ENCODE measurements at places on chromosomes 11 and 22.

DNA sequence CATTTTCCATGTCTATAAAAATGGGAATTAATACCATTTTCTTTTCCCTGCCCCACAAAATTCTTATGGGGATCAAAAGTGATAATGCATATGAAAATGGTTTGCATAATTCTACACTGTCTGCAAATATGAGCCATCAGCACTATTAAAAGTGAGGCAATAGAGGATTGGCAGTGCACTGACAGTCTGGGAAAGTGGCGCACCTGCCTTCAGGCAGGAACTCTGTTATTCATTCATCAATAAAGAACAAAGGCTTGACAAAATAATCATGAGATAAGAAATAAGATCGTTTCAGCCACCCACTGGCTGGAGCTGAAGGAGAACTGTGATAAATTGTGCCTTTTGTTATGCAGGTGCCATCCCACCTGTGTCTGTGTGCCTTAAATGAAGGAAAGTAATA, 49.5 kb downstream of the ARFGAP2 start:
- no peak for DNase-seq

DNA sequence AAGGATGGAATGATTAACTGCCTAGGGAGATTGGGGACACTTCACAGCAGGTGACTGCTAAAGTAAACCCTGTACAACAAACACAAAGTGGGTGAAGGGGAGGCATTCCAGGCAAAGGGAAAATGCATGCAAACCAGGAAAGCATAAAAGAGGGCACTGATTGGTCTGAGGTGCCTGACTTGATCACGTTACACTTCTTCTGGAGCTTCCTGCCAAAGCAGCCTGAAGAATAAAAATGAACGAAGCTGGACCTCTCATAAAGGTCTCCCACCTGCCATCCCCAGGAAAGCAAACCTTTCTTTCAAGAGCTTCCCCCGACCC, 46.7 kb upstream of the SCUBE2 start:
- DNase-seq, result no peak

DNA sequence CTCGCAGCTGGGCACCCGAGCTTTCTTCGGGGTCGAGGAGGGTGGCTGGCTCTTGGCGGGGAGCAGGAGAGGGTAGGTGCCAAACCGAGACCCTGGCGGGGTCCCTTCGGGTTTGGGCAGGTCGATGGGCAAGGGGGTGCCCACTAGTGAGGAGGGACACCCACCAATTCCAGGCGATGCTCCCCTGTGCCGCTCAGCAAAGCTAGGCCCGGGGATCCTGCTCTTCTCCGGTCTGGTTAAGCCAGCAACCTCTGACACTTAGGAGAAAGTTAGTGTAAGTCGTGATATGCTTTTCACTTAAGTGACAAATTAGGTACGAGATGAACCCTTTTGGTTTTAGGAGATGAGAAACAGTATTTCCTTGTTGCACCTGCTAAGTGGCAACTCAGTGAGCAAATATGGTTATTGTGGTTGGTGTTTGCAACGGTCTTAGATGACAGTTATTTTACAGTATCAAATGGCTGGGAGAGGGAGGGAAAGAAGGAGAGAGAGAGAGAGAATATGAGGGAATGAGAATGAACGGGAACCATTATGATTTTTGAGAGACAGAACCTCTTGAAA, 565 bp downstream of the NUCB2 start:
- DNase-seq, result no peak

DNA sequence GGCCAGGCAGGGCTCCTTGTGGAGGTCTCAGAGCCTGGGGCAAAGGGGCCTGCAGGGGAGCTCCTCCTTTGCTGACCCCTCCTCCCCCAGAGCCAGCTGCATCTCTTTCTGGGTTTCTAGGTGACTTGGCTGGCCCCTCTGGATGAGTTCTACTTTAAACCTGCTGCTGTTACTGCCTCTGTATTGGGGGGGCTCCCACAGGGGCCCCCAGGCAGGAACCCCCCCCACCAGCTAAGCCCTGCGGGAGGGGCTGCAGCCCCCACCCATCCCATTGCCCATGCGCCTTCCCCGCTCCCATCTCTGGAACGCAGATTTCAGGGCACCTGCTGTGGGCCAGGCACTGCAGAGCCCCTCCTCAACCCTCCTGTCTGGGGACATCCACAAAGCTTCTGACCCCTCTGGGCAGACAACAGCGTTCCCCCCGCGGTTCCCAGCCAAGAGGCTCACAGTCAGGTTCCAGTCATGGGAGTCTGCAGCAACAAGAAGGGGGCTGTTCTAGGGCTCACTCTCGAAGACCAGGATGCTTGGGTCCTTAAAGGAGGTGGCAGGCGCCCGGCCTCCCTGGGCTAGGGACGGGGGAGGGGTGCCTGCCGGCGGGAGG, 815 bp upstream of the PLCB3 start:
- no peak for DNase-seq

DNA sequence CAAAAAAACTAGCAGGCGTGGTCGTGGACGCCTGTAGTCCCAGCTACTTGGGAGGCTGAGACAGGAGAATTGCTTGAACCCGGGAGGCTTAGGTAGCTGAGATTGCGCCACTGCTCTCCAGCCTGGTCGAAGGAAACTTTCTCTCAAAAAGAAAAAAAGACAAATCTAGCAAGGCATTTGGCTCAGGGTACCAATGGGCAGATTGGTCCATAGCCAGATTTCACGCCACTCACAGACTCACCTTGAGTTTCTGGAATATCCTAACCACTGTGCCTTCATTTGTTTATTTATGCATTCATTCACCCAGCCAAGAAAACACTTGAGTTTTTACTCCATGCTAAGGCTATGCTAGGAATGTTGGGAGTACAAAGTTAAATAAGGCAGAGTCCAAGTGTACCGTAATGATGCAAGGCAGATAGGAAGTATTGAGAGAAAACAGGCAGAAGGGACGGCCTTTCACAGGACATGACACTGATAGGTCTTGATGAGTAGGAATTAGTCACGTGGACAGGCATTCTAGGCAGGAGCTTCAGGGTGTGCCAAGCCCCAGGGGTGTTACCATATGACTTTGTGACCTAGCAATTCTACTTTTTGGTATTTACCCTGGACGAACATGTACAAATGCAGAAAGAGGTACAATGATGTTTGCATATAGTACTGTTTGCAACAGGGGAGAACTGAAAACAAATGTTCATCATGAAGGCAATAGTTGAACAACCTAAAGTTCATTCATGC, 3.0 kb upstream of the PACSIN3 start:
- DNase-seq, result no peak

DNA sequence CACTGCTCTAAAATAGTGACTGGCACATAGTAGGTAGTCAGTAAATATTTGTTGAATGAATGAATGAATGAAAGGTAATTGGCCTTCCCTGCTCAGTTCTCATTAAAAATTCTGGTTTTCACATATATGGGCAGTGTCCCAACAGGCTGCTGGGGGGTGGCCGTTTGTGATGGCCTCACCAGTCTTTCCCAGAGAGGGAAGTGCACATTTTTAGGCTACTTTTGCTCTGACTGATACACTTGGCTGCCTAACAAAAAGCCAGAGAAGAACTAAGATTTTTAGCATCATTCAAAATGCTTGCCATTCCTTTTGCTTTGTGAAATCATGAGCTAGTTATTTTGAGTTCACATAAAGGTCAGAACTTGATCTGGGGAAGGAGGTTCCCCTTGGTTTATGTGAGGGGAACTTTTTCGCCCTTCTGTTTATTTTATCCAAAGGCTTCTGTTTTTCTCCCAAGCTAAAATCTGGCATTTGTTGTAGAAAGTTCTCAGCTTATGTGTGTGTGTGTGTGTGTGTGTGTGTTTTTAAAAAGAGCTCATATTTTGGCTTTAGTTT, 83.1 kb downstream of the PTPRJ start:
- no peak for DNase-seq

- DNase-seq, result no peak
Observed at GRCh38 chr11:119615003-119615881, 113.8 kb downstream of the NECTIN1 start.
